Peyer's patch (tissue), 4 donors: ENCODE measurements at places on chromosomes 6 and 20.

GRCh38 chr6:109579361-109579760 is 96.3 kb upstream of the ZBTB24 start:
- DNase-seq, result no peak

DNA sequence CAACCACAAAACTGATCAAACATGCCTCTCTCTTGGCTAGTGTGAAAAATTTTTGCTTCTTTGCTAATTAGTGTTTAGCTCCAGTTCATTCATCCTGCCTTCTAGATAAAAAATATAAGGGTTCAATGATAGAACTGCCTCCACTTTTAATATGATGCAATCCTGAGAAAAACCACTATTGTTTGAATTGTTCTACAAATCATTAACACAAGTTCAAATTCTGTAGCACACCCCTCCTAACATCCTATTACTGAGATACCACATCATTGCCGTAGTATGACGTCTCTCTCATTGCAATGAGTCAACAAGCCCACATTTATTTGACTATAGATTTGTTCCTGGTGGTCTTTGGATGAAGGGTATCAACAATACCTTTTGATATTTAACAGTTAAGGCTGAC is 365.8 kb upstream of the OPRM1 start:
- no peak for DNase-seq

- DNase-seq, result no peak
Measured at GRCh38 chr6:129696843-129697242, 13.1 kb downstream of the ARHGAP18 start.

DNA sequence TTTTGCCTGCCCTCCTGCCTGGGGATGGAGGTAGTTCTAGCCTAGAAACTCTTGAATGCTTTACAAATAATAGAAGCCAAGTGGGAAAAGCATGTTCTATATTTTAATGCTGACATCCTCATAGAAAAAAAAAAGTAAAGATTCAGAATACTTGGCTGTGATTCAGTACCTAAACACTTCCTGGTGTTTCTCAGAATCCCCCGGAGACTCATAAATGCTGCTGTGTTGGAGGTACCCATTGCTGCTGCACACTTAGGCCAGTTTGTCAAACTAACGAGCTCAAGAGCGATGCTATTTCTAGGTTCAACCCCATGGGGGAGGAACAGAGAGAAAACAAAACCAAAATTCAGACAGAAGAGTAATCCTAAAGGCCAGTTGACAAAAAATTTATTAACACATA is 38.8 kb upstream of the ZFP64 start:
- no peak for DNase-seq

GRCh38 chr20:13022401-13023155 is 13.8 kb downstream of the SPTLC3 start:
- no peak for DNase-seq

DNA sequence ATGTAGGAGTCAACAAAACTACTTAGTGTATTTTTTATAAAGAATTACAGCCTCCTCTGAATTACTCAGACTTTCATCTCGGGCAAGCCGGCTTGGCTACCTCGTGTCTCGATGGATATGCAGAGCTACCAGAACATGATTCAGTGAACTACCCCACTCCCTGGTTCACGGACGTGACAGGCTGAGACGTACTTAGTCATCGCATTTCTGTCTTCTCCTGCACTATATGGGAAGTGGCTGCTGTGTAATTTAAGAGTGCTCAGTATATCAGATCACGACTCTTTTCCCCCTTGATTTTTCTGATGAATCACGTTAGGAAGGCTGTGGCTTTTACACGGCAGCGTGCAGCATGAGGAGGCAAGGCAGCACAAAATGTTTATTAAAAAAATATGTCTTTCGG is 302.7 kb upstream of the ZFP64 start:
- DNase-seq, result no peak

- no peak for DNase-seq
Measured at GRCh38 chr6:113365191-113365590, 492.0 kb upstream of the MARCKS start.

GRCh38 chr6:169991031-169991390 is 239.6 kb downstream of the ERMARD start:
- no peak for DNase-seq
